Activated naive CD8-positive, alpha-beta T cell treated with anti-CD3 and anti-CD28 coated beads, Interleukin-2, amount 10 ng/mL, durations not matched to agents 7 days and 5 days (primary cell): ENCODE measurements at places on chromosomes 16 and 17. TPM values are rescaled to one million over a fixed set of nuclear protein-coding genes. Genes with fewer than 3 reads are reported as not detected.

The RDM1 gene
- 17.3 TPM for total RNA-seq

The TSPAN10 gene
- total RNA-seq, result 0.36 TPM

The SSTR5 gene
- total RNA-seq, result not detected

DNA sequence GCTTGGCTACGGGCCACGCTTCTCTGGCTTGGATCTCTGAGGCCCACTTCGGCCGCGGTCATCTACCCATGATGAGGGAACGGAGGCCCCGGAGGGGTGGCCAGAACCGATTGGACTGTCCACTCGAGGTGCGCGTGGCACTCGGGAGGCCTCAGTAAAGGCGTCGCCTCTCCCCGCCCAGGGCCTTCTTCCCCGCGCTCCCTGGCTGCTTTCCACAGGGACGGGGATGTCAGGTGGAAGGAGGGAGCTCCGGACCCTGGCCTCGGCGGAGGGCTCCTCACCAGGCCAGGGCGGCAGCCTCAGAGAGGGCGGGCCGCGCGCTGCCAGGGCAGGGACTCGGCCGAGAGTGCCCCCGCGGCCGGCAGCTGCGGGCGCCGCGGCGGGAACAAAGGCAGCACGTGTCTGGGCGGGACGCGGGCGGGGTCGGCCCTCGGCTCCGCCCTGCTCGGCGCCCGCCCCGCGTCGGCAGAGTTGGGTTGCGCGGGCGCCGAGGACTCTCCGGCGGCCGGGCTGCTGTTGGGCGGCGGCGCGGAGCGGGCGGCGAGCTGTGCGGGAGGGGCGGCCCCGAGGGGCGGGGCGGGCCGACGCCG, 587 bp upstream of the CDK5R1 start:
- DNase-seq, result peak; percentile 83

- no peak for DNase-seq
These were observed 15.5 kb upstream of the SPACA3 start for GRCh38 chr17:32976131-32976530.
